Stimulated activated naive CD4-positive, alpha-beta T cell treated with Interleukin-2 at 50 U/mL for 16 hours (primary cell): ENCODE measurements at places on chromosomes 4 and X.

GRCh38 chr4:89369581-89369980 is 62.0 kb upstream of the GPRIN3 start:
- no peak for DNase-seq

DNA sequence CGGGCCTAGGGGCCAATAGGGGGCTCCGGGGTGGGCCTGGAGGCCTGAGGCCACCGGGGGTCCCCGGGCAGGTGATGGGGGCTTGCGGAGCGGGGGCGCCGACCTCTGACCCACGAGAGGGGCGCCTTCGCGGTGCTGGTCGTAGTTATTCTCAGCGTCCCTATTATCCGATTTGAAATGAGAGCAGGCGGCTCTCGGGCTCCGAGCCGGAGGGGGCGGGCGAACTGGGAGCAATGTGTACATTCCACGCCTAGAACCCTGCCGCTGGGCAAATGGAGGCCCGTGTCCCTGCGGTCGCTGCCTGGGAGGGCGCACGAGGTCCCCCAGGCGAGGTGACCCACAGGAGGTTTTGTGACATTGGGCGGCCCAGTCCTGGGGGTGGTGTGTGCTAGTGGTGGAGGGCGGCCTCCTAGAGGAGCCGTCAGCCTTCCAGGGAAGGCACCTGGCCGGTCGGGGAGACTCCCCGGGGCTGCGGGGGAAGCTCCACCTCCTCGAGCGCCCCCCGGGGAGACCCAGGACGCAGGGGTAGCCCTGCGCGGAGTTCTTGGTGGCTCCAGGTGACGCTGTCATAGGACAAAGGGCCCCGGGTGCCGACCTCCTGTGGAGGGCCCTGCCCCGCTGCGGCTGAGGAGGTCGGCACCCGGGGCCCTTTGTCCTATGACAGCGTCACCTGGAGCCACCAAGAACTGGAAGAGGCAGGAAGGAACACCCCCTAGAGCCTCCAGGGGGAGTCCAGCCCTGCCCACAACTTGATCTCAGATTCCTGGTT is 102.6 kb upstream of the PRKX start:
- no peak for DNase-seq

- no peak for DNase-seq
These were observed 1328.0 kb downstream of the FSTL5 start for GRCh38 chr4:160835789-160836188.

DNA sequence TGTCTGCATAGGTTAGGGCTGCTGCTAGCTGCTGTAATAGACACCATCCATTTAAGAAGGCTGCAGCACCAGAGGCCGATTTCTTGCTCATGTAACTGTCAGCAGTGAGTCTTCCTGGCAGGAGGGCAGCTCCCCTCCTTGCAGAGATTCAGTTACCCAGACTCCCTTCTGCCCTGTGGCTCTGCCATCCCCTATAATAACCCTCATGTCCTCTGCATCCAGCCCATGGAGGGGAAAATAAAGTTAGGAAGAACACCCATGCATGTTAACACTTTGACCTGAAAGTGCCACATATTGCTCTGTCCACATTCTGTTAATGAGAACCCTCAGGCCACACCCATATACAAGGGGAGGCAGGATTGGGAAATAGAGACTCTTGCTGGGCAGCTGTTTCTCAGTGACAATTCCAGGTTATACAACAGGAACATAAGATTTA is 5.4 kb downstream of the STBD1 start:
- no peak for DNase-seq

GRCh38 chrX:88604433-88605221 is 142.4 kb upstream of the CPXCR1 start:
- DNase-seq = no peak

GRCh38 chrX:12798601-12799000 is 7.4 kb downstream of the PRPS2 start:
- DNase-seq = no peak

- DNase-seq = no peak
These were observed 158.3 kb downstream of the CPE start for GRCh38 chr4:165537028-165537648.
